ENCODE measurements at places on chromosomes 2 and 18.

- no peak for DNase-seq
These were observed 114.8 kb upstream of the PTPRM start for GRCh38 chr18:7452331-7452730.

DNA sequence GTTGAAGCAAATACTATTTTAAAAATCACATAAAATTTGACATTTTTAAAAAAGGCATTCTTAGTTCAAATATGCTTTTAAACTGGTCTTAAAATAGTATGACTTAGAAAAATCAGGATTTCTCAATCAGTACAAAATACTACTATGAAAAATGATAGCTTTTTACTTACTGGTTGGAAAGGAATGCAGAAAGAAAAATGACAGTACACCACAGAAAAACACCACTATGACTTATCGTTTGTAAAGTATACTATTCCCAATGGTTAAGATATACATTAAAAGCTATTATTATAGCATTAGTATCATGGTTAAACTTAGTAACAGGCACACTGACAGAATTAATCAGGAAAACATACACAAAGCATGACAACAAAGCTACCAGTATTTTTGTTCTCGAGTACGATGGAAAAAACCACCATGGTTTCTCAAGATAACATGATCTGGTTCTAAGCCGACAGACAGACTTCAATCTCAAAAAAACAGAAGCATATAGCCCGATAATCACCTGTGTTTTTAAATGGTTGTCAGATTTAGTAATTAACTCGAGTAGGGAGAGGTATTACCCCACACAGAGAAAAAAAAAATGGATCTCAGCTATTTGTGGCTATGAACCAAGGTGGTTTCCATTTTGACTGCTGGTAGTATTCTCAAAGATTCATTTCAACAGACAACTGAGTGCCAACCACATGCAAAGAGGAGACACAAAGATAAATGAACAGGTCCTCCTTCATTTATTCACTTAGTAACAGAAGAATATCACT lies 39.1 kb downstream of the CUL3 start:
- no peak for DNase-seq

- DNase-seq, result no peak
These were observed 2.4 kb downstream of the SOCS6 start for GRCh38 chr18:70291295-70291574.

DNA sequence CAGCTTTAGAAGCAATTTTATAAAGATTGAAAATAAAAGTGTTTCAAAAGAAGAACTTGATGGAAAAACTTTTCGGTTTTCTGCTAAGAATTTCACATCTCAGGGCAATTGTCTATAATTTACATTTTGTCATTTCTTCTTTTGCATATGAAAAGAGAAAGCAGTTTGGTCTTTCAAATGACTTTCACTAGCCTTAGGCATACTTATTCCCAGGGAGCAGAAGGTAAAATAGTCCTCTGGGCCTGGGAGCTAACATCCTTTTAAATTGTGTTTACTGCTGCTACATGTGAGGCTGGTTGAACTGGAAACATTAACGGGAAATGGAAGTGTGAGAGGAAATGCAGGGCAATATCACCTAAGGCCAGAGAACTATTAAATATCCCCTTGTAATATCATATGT lies 37.1 kb downstream of the MYO3B start:
- no peak for DNase-seq

DNA sequence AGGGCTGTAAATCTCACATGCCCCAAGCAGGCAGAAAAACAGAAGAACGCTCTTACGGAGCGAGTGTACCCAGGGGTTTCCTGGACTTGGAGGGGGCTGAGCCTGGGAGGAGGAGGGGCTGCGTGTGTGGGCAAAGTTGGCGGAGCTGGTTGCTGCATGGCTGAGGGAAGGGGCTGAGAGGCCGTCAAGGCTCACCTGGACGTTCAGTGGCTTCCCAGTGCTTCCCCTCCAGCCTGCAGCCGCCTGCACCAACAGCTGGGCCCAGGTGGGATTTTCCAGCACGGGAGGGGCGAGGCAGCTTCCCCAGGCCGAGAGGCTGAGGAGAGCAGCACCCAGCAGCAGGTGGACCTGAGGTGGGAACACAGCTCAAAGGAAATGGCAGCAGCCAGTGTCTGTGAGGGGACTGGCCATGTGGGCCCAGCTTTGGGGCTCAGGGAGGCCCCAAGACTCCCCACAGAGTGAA lies 70.6 kb upstream of the CTDP1 start:
- DNase-seq, result no peak

DNA sequence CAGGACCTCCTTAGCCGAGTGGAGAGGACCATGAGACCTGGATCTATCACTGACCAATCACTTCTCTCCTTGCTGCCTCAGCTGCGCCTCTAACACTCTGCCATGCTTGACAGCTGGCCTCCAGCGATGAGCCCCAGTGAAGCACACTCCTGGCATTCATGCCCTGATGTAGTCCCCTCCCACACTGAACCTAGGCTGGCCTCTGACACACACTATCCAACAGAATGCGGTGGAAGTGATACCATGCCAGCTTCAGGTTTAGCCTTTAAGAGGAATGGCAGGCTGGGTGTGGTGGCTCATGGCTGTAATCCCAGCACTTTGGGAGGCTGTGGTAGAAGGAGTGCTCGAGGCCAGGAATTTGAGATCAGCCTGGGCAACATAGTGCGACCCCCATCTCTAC lies 73.7 kb upstream of the LAPTM4A start:
- no peak for DNase-seq

DNA sequence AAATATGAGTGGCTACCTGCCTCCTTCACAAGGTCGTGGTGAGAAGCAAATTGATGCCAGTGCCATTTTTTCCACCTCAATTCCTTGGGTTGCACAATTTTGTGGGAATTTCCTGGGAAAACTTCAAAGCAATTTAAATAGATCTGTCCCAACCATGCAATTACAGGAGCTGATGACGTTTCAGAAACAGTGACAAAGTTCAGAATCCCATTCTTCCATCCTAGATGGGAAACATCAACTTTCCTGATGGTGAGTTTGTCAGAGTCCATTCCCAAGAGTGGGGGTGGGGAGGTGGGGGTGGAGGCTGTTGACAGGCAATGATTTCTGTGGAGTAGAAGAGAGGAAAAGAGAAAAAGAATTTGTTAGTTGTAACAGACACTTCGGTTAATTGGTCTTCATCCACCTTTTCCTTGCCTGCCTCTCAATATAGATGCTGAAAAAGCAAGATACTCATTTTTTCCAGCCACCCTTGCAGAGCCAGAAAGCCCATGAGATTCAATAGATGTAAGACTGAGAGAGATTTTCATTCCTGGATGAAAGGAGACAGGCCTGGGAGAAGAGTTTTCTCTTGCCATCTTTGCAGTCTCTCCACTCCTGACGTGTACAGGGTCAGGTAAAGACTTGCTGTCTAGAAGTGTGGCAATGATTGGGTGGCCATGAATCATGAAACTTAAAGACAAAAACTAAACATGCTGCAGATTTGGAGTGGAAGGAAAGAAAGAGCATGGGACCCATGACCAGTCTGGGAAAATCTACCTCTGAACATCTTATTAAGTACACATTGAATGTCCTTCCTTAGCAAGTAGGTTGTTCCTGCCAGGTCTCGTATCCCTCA lies 47.3 kb downstream of the SOCS6 start:
- DNase-seq, result no peak

- peak; percentile 94 for DNase-seq
These were observed 4.9 kb upstream of the STK17B start for GRCh38 chr2:196176142-196176738.

DNA sequence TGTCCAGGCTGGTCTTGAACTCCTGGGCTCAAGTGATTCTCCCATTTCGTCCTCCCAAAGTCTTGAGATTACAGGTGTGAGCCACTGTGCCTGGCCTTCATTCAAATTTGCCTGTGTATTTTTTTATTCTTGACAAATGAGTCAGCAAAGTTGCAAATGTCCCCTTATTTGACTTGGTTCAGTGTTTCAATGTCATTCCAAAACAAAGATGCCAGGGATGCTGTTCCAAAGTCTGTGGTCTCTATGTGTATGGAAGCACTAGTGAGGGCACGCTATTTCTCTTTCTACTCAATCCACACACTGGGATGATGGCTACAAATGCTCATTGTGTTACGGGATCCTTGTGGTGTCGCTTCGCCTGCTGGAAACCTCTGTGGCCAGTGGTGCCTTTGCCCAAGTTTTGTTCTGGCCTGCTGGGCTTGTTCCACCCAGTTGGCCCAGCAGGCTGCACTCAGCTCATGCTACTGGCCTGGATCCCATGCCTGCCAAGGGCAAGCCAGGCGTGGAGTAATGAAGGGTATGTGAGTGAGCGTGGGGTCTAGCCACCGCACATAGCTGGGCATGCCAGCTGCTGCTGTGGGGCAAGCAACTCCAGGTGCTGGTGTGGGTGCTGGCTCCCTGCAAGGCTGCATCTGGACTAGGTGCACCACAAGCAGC lies 35.6 kb downstream of the FBXO48 start:
- no peak for DNase-seq

- no peak for DNase-seq
These were observed 427.2 kb downstream of the KCNJ3 start for GRCh38 chr2:155125585-155126230.

DNA sequence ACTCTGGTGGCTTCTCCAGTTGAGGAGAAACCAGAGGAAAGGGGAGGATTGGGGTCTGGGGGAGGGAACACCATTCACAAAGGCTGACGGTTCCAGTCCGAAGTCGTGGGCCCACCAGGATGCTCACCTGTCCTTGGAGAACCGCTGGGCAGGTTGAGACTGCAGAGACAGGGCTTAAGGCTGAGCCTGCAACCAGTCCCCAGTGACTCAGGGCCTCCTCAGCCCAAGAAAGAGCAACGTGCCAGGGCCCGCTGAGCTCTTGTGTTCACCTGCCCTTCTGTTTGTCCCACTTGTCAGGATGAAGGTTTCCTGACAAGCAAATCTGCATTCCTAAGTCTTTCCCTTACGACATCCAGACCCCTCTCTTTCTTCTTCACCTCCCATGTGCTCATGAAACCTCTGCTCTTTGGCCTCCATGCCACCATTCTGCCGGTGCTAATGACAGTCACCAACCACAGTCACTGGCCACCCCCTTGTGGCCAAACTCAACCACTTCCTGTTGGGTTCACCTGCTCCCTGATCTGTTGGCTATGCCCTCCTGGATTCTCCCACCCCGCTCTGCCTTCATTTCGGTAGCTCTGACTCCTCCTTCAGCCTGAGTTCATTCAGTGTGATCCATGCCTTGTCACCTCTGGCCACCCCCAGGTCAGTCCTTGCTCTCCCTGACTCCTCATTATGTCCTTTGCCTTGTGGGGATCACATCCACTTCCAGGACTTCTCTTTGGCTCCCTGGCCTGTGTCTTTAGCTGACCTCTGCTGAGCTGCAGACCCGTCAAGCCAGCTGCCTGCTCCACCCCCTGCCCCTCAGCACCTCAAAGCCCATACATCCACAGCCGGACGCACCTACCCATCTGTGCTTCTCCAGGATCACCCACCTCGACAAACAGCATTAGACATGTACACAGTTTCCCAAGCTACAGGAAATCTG lies 17.6 kb downstream of the EMX1 start:
- no peak for DNase-seq

- DNase-seq, result no peak
These were observed 1.5 kb downstream of the TRMT61B start for GRCh38 chr2:28868611-28869010.

- no peak for DNase-seq
These were observed 37.8 kb downstream of the COMMD1 start for GRCh38 chr2:61943251-61943650.

DNA sequence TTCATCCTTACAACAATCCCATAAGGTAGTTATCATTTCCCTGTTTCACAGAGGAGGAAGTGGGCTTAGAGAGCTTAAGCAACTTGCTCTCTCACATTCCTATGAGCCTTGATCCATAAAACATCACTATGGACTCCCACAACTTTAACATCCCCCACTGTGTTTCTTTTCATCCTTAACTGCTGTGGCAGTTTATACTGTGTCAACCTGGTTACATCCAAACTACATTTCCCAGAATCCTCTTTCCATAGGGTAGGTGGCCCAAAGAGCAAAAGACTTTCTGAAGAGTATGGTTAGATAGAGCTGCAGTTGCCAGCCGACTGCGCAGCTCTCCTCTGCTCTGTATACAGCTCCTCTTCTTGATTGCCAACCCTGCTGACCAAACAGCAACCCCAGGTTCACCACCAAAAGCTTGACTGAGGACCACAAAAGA lies 22.5 kb downstream of the MAP3K2 start:
- DNase-seq, result no peak

GRCh38 chr2:91442246-91442905 lies 2750.9 kb downstream of the RPIA start:
- peak; percentile 3 for DNase-seq

GRCh38 chr2:229223107-229223506 lies 48.0 kb downstream of the PID1 start:
- no peak for DNase-seq

- DNase-seq, result peak; percentile 70
These were observed 206.5 kb downstream of the SETBP1 start for GRCh38 chr18:44887227-44887631.

DNA sequence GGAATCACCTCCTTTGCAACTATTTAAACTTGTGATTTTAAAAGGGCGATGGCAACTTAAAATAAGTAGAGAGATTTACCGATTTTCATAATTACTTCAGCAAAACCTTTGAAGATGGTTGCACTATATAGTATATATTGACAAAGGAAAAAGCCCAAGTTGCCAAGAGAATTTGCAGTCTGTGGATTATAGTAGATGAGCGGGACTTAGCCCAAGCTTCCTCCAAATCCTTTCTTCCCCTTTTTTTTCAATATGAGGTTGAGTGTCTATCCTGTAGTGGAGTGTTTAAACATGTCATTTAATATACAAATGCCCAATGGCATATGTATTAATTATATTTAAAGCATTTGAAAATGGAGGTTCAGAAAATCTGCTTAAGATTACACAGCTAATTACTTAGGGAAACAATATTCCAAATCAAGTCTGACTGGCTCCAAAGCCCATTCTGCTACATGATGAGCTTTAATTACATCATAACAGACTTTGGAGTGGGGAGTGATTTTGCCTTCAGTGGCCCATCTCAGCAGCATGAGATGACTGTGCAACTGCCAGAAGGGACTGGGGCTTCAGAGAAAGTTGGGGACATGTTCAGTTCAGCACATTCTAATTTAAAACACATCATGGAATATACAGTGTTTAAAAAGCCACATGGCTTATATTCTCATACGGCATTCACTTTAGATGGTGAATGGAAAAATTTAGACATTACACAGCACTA lies 73.2 kb downstream of the COL3A1 start:
- DNase-seq, result no peak

- no peak for DNase-seq
These were observed 536.2 kb upstream of the FSIP2 start for GRCh38 chr2:185202381-185202780.

DNA sequence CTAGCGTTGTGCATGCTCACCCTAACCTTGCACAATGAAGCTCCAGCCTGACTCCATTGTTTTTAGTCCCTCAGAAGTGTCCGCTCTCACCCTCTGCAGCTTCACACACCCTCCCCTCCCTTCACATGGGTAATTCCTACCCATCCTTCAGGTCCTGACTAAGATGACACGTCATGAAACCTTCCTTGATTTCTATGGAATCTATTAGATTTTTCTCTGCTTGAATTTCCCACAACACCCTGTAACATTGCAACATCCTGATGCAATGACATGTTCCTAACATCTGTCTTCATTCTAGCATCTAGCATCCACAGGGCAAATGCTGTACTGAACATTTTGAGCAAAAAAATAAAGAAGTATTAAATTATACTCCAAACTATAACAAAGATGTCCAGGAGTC lies 77.0 kb upstream of the PID1 start:
- DNase-seq, result no peak

GRCh38 chr2:99348173-99348572 lies 11.0 kb downstream of the EIF5B start:
- peak; percentile 44 for DNase-seq

All from GM06990 (cell line).